BJ (cell line): ENCODE measurements at places on chromosomes 16 and 17. TPM values are rescaled to one million over a fixed set of nuclear protein-coding genes. Genes with fewer than 3 reads are reported as not detected.

Gene RARA
- 6.3 and 6.5 TPM in 2 replicates for polyA plus RNA-seq

Gene FAM20A
- polyA plus RNA-seq = 11.9 and 24.1 TPM in 2 replicates

Gene TPPP3
- polyA plus RNA-seq = 0.26 and 0.64 TPM in 2 replicates

Gene GNAO1
- polyA plus RNA-seq = 6.2 and 10.8 TPM in 2 replicates

Gene CCL1
- not detected in 2 replicates for polyA plus RNA-seq

Gene GH1
- polyA plus RNA-seq = not detected in 2 replicates

Gene PRM3
- polyA plus RNA-seq = not detected in 2 replicates

Gene CDRT15
- polyA plus RNA-seq = not detected in 2 replicates

Gene TMC8
- polyA plus RNA-seq = not detected in 2 replicates

Gene KCNH6
- 0.04 and 0.10 TPM in 2 replicates for polyA plus RNA-seq

Gene SSTR5
- polyA plus RNA-seq = not detected in 2 replicates

DNA sequence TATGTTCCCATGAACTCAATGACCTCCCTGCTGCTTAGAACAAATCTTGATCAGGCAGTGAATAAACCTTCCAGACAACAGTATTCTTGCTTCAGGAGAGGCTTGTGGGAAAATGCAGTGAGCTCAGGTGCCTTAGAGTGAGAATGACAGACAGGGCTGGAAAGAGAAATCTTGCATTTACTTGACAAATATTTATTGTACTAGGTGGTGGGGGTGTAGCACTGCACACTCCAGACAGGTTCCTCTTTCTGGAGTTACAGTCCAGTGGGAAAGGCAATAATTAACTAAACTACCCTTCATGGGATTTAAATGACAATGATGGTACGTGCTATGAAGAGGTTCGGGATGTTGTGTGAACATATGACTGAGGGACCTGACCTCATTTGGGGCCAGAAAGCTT is 182.9 kb downstream of the SHISA9 start:
- DNase-seq = no peak

- no peak for DNase-seq
These were observed 520.8 kb downstream of the HAPSTR1 start for GRCh38 chr16:9612267-9612666.

- no peak for DNase-seq
These were observed 13.0 kb upstream of the NFATC3 start for GRCh38 chr16:68072038-68072695.

GRCh38 chr17:68239632-68240366 is 8.0 kb upstream of the AMZ2 start:
- DNase-seq = no peak

DNA sequence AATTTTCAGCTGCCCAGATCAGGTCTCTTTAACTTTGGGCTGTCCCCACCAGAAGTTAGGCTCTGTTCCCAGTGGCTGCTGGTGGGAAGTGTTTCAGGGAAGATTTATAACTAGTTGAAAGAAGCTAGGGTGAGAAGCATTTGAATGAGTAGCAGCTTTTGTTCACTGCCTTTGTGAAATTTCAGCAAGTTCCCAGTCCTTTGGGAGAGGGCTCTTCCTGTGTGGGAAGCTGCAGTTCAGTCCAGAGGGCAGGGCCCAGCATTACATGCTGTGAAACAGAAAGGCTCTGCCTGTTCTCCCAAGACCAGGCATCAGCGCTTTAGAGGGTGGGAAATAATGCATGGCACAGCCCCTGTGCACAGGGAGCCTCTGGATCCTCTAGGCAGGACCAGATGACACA is 17.8 kb downstream of the PROCA1 start:
- DNase-seq = no peak

DNA sequence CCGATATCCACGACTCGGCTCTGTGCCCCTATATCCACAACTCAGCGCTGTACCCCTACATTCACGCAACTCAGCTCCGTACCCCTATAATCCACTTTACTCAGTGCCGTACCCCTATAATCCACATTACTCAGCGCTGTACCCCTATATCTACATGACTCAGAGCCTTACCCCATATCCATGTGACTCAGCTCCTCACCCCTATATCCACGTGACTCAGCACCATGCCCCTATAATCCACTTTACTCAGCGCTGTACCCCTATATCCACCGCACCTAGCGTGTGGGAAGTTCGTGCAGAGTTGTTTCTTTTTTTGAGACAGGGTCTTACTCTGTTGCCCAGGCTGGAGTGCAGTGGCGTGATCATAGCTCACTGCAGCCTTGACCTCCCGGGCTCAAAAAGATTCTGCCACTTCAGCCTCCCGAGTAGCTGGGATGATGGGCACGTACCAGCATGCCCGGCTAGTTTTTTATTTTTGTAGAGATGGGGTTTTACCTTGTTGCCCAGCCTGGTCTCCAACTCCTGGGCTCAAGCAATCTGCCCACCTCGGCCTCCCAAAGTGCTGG is 17.4 kb downstream of the CYB5D2 start:
- no peak for DNase-seq

DNA sequence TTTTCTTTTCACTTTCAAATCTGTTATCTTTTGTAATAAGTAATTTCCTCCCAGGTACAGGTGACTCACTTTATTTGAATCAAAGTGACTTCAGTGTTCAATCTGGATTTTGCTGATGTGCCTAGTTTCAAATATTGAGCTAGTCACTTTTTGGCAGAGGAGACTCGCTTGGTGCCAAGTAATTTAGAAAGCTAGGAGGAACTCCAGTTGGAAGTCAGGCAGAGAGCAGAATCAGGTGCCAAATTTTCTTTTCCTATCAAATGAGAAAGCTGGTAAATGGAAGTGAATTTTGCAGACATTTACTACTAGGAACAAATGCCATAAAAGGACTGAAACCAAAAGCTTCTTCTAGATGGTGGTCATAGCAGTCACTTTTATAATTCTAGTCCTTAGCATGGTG is 656.0 kb upstream of the KIF2B start:
- no peak for DNase-seq

DNA sequence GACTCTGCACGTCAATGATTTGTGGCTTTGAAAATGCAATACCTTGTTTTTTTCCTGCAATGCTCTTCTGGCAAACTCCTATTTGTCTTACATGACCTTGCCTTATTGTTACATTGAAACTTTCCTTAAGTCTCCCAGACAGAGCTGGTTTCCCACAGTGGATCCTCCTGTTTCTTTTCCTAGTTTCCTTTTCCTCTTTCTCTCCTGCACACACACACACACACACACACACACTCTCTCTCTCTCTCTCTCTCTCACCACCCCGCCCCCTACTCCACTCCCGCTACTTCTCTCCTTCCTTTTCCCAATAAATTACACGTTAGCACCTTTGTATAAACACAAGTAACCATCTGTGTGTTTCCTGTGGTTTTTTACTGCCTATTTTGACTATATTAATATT is 2.3 kb downstream of the ORC6 start:
- no peak for DNase-seq

GRCh38 chr16:55746081-55746480 is 86.8 kb downstream of the CES1 start:
- DNase-seq = no peak

- DNase-seq = peak; percentile 81
These were observed 2.1 kb downstream of the FAM20A start for GRCh38 chr17:68599091-68599490.

GRCh38 chr16:28188085-28188916 is 23.5 kb downstream of the XPO6 start:
- no peak for DNase-seq

- no peak for DNase-seq
These were observed 1.8 kb upstream of the PRSS53 start for GRCh38 chr16:31090540-31090939.

DNA sequence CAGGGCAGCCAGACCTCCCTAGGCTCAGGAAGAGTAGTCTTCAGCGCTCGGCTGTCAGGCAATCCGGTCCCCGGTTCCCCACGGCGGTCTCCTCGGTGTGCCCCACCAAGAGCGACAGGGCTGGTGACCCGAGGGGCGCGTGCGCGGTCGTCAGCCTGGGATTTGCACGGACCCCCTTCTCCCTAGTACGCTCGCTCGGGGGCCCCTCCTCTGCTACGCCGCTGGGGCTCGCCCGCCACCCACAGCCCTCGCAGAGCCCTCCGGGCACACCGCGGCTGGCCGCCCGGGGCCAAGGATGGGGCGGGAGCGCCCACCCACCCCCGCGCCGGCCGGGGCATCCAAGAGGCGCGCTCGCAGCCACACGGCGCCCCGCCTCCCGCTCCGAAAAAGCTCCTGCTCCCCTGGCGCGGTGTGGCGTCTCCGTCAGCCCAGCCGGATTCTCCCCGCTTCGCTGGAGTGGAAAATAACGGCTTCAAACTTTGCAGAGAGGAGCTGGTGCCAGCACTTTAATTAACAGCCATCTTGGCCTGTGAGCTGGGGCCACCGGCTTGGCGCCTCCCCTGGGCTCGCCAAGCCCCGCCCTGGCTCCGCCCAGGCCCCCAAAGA is 2.1 kb upstream of the C1QL1 start:
- no peak for DNase-seq

DNA sequence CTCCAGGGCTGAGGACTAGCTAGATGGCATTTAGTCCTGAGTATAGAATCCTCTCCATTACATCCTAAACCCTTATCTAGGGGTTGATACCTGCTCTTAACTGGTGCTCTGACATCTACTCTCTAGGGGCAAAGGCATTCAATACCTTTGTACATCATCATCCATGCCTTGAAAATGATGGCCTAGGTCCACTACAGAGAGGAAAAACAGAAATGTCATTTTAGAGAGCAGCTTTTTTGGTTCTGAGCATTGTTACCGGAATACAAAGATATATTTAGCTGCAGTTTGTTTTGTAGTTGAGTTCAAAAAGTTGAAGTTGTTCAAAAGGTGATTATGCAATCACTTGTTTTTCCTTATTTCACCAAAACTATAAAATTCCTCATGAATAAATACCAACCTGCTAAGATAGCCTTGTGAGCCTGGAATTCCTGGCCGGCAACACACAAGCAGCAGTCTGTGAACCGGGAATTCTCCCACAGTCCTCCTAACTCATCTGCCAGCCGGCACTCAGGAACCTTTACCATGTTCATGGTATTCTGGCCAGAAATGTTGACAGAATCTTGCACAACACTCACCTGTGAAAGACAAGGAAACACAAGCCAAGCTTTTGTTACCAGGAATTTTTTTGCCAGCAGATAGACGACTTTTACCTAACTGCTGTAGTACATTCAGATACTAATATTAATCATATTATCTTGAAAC is 35.4 kb downstream of the NXPH3 start:
- no peak for DNase-seq

- no peak for DNase-seq
These were observed 242.5 kb upstream of the SOX9 start for GRCh38 chr17:71878271-71878670.

GRCh38 chr16:89232107-89232506 is 14.6 kb downstream of the ZNF778 start:
- DNase-seq = no peak
